Kidney (tissue), 22 donors: ENCODE measurements at places on chromosomes 2 and 18.

DNA sequence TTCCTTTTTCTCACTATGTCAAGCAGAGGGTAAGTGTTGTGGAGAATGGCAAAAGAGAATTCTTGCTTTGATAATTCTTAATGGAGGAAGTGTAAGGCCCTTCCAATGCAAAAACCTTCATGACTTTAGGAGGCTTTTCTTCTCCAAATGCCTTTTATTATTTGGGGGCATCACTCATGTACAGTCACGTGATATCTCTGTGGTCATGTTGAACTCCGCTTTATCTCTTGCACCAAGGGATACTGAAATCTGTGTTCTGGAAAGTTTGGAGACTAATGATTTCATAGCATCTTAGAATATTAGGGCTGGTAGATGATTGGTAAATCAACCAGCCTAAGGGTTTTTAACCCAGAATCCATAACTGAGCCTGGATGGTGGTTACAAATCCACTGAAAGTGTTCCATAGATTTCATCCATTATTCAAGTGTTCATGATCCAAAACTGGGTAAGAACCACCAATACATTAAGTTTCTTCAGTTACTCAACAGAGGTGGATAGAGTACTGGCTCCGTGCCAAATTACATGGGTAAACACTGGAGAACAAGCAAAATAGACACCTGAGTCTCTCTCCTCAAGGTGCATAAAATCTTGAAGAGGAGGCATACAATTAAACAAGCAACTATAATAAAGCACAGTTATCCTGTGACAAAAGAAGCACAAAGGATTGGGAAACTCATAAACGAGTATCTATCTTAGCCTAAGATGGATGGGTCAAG lies 169.6 kb upstream of the EPHA4 start:
- DNase-seq, result no peak

- no peak for DNase-seq
These were observed 80.8 kb upstream of the CERS6 start for GRCh38 chr2:168375195-168375798.

DNA sequence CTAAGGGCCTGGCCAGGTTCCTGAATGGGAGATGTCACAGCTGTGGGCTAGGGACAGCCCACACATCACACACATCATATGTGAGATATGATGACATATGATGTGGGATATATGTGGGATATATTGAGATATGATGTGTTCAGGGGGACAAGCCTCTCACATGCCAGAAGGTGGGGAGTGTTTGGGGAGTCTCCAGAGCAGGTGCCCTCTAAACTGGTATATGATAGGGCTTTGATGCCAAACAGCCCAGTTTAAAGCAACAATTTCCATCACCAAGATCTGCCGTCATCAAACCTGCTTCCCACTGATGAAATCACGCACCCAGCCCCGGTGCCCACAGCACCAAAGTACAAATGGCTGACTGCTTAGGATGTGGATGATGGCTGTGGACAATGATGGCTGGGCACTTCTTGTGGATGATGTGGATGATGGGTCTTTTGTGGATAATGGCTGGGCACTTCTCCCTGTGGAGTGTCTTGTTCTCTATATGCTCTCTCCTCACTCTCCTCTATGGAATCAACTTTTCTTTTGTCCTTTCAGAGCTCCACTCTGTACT lies 50.9 kb downstream of the FBLN7 start:
- no peak for DNase-seq

- no peak for DNase-seq
These were observed 109.5 kb downstream of the SP3 start for GRCh38 chr2:173855661-173856060.

DNA sequence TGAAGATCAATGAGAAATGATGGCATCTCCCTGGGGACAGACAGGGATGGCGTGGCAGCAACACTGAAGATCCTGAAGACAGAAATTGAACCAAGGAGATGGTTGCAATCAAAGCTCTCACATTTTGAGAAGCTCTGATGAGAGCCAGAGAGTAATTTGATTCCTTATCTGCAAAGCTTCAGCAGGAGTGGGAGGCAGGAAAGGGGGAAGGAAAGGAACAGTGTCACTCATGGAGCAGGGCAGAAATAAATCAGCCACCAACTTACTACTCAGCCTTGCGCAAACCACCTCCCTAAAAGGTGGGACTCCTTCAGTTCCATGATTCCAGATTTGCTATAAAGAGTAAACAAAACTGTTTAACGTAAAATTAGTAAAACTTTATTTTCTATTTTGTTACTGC lies 119.2 kb downstream of the CACNB4 start:
- no peak for DNase-seq

GRCh38 chr18:26461405-26461804 lies 86.9 kb downstream of the KCTD1 start:
- DNase-seq, result no peak

GRCh38 chr2:129347486-129348217 lies 631.8 kb upstream of the RAB6C start:
- DNase-seq, result no peak

GRCh38 chr2:12507295-12507694 lies 209.4 kb upstream of the TRIB2 start:
- no peak for DNase-seq

DNA sequence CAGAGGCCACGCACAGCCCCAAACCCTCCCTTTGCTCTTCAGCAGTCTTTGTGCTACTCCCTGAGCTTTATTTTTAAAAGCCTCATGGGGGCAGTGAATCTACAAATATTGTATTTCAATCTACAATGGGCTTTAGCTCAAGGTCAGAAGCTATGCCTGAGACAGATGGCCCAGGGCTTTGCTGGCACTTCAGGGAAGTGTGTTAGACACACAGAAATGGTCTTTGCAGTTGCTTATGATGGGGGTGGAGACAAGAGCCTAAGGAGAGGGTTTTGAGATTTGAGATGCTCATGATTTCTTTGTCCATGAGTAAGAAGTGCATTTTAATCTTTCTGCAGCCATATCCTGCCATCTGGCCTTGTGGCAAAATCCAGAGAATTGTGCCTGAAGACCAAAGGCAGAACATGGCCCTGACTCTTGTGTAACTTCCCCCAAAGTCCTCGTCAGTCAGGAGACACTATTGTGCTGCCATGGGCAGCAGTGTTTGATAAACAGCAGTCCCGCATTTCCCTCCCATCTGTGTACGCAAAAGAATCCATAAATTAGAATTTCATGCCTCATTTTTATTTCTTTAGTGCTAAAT lies 92.6 kb downstream of the VAPA start:
- DNase-seq, result no peak

- DNase-seq, result peak; percentile 72
These were observed 229.1 kb upstream of the SLC14A2 start for GRCh38 chr18:45386041-45386655.

DNA sequence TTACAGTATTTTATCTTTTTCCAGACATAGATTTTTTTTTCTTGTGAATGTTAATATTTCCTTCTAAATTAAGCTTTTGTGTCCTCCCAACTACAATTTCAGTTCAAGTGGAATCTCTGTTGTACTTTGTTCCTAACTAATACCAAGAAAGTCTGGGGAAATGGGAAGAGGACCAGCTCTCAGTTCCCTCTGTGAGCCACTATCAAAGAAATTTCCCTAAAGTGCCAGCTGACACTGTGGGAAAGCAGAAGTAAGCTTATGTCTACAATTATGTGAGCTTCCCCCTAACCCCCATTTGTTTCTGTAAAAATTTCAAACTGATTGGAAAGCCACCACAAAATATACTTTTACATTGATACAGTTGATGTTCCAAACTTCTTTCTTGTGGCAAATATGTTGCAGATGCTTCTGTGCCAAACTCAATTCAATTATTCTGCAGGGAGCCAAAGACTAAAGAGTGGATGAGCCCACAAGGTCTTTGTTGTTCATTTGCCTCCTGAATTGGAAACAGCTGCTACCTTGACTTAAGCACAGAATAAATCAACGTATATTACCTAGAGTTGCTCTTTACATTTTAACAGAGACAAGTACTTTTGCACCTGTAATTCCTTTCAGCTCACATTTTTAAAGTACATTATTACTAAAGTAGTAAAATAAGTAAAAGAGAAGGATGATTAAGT lies 306.6 kb downstream of the PTH2R start:
- no peak for DNase-seq

DNA sequence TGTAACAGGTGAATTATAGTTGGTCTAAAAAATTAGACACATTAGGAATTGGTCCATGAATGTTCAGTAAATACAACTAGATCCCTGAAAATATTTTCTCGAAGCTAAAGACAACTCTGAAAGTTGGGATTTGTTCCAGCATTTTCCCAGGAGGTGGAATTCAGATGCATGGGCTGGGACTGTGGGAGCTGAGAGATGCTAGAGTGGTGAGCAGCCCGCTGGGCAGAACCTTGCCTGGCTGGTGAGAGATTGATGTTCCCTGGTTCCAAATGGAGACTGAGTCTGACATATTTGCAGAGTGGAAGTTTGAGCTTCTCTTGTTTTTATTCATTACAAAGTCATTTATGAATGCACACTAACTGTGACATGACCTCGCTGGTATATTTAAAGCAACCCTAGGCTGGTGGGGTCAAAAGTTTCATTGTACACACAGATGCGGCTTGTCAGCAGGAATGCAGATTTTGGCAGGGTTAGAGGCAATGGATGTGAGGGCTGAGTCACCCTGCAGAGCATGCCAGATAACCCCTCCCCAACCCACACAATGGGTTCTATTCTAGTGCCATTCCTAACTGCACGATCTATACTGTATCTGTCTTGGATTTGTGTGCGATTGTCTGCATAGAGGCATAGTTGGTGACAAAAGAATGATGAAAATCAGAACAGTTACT lies 23.5 kb upstream of the TMEM178A start:
- no peak for DNase-seq

DNA sequence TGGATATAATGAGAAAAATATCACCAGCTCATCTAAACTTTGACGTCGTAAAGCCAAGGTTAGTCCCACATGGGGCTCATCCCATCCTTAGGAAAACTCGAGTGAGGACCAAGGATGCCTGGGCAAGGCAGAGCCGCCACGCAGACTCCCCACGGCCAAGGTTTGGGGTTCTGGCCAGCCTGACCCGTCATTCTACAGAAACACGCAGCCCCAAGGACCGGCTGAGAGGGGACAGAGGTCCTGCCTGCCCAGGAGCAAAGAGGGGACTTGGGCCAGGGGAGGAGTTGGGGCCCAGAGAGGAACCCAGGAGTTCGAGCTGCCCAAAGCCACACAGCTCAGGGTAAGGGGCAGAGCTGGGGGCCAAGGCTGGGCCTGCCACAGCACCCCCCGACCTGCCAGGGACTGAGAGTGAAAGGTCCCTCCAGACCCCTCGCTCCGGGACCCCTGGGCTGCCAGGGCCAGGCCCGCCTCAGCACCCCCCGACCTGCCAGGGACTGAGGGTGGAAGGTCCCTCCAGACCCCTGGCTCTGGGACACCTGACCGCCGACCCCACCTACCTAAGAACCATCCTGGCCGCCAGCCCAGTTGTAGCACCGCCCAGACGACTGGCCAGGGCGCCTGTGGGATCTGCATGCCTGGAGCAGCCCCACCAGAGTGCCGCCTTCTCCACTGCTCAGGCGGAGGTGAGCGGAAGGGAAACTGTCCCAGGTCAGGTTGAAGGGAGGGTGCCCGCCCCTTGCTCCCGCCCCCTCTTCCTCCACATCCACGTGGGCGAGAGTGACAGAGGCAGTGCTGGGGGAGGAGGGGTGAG lies at the start of gene PDCD1:
TSS of gene PDCD1 (minus strand) at position 689 of the 811 bp plus-strand sequence. CDS start at position 633, 56 bp downstream.
- peak; percentile 42 for DNase-seq

- DNase-seq, result no peak
These were observed 242.4 kb downstream of the KLHL29 start for GRCh38 chr2:23627236-23628009.

DNA sequence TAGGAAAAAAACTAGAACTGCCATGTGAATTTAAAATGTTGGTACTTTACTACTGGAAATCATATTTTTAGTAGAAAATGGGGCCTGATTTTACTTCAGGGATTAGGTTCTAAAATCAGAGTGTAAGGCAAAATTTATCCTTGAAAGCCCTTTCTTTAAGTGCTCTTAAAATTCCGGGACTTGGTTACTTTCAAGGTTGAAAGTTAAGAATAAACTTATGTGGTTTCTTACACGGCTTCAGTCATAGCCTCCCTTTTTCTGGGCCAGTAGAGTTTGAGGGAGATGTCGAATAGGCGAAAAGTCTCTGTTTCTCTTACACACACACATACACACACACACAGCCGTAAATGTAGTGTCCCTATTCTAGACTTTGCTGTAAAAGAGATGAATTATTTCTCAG lies 13.1 kb downstream of the KCNE4 start:
- no peak for DNase-seq

GRCh38 chr18:77737405-77737804 lies 487.8 kb downstream of the GALR1 start:
- DNase-seq, result peak; percentile 39

DNA sequence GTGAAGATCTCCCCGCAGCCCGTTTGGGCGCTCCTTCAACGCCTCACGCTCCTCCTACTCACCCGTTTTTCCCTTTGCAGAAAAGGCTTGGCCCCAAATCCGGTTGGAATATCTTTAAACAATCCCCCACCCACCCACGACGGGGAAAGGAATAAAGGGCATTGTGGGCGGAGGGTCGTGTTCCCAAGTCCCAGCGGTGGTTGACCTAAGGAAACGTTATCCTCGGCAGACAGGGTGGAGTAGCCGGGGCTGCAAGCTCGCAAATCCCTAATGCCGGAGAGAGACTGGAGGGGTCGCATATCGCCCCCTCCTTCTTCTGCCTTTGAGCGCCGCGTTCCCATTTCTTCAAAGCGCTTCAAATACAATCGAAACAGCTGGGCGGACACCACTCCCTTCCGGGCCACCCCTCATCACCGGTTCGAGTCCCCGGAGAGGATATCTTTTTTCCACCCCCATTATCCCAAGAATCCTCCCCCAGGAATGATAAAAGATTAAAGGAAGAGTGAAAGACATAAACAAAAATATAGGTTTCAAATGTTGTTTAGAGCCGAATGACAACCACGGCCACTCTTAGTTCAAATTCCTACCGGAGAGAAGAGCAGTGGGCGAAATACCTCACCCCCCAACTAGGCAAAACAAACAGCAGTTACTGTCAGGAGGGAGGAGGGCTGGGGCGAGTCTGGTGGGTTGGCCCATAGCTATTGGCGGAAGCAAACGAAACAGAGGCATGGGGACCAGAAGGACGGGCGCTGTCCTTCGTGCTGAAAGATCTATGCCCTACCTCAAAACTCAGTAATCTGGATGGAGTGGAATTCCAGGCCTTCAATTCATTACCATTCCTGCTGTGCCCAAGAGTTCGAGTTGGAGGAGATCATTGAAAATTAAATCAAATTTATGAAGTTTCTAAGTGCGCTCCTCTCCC lies 2.8 kb upstream of the GAD1 start:
- peak; percentile 73 for DNase-seq

GRCh38 chr18:27728659-27729058 lies 448.3 kb downstream of the CDH2 start:
- DNase-seq, result no peak

- DNase-seq, result peak; percentile 79
These were observed 2.2 kb downstream of the EMILIN1 start for GRCh38 chr2:27080603-27080936.
